ENCODE measurements at places on chromosomes 7 and 10.

DNA sequence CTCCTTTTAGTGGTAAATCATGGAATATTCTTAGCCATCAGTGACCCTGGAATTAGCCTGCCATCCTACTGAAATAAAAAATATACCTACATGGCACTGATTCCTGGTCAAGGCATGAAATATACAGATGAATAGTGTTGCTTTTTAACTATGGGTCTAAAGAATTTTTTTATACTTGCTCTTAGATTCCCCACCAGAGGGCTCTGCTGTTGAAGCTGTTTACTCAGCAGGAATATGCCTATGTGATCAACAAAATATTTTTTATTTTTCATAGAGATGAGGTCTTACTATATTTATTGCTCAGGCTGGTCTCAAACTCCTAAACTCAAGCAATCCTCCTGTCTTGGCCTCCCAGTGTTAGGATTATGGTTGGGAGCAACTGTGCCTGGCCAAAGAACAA is 13.5 kb downstream of the ZC3HC1 start:
- peak; percentile 57 for DNase-seq

GRCh38 chr10:62183442-62183841 is 85.2 kb downstream of the RTKN2 start:
- DNase-seq, result no peak

GRCh38 chr10:132411561-132412253 is 14.7 kb downstream of the PWWP2B start:
- peak; percentile 47 for DNase-seq

GRCh38 chr10:102117391-102118159 is 2.6 kb downstream of the LDB1 start:
- peak; percentile 81 for DNase-seq

DNA sequence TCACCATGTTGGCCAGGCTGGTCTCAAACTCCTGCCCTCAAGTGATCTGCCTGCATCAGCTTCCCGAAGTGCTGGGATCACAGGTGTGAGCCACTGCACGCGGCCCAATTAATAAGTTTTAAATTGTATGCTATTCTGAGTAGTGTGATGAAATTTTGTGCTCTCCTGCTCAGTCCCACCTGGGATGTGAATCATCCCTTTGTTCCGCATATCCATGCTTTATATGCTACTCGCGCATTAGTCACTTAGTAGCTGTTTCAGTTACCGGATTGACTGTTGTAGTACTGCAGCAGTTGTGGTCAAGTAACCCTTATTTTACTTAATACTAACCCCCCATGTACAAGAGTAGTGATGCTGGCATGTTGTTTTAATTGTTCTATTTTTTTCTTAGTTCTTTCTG is 47.3 kb upstream of the OIT3 start:
- peak; percentile 80 for DNase-seq

DNA sequence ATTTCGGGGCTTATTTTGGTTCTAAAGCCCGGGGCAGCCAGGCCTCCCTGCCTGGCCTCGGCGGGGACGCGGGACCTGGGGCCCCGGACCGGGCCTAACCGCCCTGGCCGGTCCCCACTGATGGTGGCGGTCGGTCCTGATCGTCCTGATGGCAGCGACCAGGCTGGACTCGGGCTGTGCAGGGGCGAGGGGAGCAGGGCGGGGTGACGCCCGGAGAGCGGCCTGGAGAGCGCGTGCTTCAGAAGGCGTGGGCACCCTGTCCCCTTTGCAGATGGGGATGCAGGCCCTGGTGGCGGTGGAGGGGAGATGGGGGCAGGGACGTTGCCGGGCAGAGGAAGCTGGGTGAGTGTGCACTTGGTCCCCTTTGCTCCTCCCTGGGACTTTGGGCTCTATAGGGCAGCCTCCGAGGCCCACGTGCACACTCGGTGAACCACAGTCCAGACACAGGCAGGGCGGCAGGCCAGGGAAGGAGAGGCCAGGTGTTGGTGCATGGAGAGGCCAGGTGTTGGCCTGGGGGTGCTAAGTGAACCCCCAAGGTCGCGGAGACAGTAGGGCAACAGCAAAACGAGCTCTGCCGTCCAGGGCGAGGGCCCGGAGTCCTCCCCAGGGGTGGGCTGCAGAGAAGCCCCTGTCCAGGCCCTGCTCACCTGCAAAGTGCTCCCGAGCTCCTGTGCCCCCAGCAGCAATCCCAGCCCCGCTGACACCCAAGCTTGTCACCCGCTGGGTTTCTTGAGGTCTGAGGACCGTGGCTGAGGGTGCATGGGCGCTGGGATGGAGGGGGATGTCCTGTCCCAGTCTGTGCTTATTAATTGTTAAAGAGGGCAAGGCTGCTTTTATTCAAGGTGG is 42.4 kb upstream of the FAM20C start:
- DNase-seq, result no peak

DNA sequence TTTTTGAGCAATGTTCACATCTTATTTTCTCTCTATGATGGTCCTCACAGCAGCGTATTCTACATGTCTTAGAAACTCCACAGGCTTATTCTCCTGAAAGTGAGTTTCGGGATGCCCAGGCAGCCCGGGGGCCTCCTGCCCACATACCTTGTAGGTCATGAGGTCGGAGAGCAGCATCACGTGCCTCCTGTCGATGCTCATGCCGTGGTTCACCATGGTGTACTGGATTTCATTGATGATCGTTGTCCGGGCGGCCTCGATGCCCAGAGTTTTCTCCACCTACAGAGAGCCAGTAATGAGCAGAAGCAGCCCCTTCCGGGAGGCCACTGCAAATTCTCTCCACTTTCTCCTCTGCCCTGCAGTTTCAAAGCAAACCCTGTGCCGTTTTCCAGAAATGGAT is 48.0 kb downstream of the POLR3A start:
- DNase-seq, result no peak

GRCh38 chr10:45418849-45419675 is 45.0 kb downstream of the ALOX5 start:
- peak; percentile 33 for DNase-seq

DNA sequence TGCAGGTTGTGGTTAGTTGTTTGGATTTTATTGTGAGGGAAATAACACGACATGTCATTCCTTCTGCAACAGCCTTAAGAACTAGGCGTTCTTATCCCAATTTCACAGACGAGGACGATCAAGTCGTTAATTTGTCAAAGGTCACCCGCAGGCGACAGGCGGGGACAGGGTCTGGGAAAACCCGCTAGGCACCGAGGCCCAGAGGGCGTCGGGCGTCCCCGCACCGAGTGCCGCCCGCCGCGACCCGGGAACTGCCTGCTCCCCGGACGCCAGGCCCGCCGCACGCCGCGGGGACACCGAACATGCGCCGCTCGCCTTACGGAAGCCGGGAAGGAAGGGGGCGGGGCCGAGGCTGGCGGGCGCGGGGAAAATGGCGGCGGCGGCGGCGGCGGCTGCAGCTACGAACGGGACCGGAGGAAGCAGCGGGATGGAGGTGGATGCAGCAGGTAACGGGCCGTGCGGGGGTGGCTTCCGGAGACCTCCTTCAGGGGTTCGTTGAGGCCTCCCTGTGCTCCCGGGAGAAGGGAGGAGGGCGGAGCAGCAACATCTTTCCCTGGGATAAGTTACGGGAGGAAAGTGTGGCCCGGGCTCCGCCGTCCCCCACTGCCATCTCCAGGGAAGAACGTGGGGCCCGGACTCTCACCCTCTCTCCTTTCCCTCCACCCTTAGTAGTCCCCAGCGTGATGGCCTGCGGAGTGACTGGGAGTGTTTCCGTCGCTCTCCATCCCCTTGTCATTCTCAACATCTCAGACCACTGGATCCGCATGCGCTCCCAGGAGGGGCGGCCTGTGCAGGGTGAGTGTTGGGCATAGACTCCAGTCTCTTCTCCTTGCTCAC is at the start of gene COPS6:
Gene COPS6, plus strand, starts transcription at position 349 of the 837 bp plus-strand sequence. Its CDS starts 22 bp downstream, at position 371.
- peak; percentile 70 for DNase-seq

DNA sequence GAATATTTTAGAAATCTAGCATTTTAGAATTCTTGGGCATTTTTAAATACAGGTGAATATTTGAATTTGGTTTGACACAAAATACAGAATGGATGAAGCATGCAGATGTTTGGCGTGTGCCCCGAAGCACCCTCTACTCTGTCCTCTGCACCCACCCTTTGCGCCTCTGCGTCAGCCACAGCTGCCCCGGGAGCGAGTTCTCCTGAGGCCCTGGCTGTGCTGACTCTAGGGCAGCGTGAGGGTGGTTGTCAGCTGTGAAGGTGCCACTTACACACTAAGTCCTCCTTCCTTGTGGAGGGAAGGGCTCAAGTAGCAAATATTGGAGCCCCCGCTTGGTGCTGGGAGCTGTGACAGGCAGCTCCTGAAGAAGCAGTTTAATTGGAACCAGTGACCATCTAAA is 48.4 kb downstream of the DAGLB start:
- no peak for DNase-seq

- no peak for DNase-seq
These were observed 66.9 kb upstream of the DOCK1 start for GRCh38 chr10:126838316-126838715.

DNA sequence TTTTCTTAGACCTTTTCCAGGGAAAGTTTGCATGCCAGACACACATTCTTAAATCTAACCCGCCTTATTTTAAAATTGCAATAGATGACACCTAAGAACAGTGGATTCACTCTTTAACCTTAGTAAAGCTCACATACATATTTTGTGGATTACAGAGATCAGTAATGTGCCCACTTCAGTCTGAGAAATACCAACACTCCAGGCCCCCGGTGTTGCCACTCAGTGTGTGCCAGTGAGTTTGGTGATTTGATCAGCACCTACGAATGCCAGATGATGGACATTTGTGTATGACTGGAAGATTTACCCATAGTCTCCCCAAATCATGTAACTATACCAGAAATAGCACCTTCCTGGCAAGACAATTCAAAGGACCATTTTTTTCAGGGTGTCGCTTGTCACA is 2.6 kb downstream of the LRRN3 start:
- DNase-seq, result no peak

GRCh38 chr7:41696323-41696916 is 6.5 kb downstream of the INHBA start:
- peak; percentile 92 for DNase-seq

All from choroid plexus epithelial cell (primary cell).